ENCODE measurements at places on chromosomes 7 and 10.
A peak's percentile ranks its signal among the peaks of the same experiment; 100 is the strongest.

- DNase-seq = no peak
These were observed 14.9 kb upstream of the COL13A1 start for GRCh38 chr10:69786791-69787190.

GRCh38 chr10:29671228-29671780, 36.5 kb upstream of the SVIL start:
- no peak for DNase-seq

GRCh38 chr7:42774436-42774835, 137.4 kb downstream of the C7orf25 start:
- DNase-seq = no peak

DNA sequence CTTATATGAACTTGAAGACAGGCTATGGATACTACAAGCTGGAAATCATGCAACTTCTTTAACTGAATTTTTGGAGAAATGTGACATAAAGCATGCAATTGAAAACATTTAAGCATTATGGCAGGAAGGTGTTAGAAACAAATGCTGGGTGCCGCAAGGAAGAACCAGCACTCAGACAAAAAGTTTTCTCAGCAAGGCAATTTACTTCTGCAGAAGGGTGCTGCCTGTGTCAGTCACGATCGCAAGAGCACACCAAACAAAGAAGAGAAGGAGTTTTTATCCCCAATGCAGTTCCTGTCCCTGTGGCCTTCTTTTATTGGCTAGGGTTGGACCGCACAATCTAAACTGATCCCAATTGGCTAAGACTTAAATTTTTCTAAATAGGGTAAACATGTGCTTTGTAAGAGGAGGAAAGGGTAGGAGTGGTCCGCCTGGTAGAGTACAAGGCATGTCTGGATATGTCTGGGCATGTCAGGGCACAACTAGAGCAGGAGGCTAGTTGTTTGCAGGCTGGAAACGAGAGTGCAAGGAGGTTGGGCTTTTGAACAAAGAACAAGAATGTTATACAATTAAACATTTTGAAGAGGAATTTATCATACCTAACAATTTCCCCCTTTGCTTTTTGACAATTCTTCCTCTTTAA, 109.6 kb upstream of the FAM3C start:
- DNase-seq = no peak

DNA sequence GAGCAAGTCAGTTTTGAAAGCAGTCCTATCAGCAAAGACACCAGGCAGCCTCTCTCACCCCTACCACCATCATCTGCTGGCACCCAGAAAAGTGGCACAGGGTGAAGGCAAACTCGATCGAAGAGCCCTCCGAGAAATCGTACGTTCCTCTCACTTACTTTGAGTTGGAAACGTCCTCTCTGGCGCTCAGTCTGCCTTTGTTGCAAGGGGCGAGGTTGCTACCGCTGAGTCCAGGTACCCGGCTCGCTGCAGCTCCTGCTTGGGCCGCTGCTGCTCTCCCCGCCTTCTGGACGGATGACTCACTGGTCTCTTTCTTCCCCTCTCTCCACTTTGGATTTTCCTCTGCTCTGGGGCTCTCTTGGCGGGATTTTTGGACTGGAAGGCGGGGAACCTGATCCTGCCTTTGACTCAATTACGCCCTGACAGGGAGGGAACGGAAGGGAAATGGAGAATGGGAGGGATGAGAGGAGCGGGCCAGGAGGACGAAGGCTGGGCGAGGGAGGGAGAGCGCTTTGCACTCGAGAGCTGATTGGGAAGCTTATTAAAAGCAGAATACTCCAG, at the start of gene PTN:
PTN (minus strand) TSS at position 453 of the 561 bp plus-strand sequence. CDS start 88,760 bp downstream, outside the sequence.
- DNase-seq = no peak

- no peak for DNase-seq
These were observed 211.3 kb downstream of the BICC1 start for GRCh38 chr10:58723966-58724365.

- DNase-seq = no peak
These were observed 19.3 kb downstream of the CACNB2 start for GRCh38 chr10:18159557-18159956.

DNA sequence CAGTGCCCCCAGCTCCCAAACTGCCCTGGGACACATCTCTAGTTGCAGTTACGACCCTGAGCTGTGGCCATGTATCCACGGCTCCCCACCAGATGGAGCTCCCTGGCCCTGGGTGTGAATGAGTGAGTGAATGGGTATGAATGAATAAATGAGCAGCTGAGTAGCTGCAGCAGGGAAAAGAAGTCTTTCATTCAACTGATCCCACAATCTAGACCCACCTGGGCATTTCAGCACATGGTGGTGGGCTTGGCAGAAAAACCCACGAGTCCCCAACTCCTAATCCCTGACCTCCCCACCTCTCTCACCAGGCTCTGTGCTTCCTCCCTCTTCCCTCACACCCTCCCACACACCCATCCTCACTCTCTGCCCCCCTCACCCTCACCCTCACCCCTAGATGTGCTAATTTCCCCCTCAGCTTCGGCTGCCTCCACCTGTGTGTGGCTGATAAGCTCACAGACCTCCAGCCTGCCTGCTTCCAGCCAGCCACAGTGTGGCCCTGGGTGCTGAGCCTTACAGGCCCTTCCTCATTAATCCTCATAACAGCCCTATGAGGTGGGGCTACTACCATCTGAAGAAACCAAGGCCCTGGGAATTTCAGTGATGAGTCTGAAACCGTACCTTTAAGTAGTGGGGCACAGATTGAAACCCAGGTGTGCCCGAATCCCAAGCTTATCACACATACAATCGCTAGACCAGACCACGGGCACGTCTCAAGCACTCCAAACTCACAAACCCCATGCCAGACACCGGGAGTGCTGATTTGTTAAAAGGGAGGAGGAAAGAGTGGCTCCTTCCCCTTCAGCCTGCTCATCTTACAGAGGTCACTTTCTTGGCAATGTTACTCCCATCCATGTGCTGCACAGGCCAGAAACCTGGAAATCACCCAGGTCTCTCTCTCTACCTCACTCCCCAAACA, 2.2 kb upstream of the ATP6V1F start:
- DNase-seq = no peak

DNA sequence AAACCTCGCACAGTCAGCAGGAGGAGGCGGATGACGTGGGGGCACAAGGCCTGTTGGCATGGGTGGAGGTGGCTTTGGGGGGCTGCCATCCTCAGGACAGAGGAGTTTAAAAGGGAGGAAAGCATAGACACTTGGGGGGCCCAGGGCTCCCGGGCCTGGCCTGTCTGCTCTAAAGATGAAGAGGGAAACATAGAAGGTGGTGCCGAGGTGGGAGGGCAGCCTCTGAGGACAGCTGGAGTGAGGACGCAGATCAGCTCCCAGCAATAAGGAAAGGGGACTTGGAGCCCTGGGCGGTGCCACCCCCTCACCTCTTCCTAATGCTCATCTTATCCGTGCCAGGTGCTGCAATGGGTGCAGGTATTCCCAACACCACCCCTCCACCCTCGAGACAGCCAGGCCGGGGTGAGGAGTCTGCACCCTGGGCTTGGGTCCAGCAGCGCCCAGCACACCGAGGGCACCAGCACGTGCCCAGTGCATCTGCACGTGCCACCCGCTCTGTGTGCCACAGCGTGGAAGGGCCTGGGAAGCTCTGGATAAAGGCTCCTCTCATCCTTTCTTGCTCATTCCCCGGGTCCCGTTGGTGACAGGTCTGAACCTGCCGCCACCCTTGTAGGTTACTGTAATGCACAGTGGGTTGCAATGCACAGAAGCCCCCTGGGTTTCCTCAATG, 566.0 kb upstream of the FOXK1 start:
- no peak for DNase-seq

DNA sequence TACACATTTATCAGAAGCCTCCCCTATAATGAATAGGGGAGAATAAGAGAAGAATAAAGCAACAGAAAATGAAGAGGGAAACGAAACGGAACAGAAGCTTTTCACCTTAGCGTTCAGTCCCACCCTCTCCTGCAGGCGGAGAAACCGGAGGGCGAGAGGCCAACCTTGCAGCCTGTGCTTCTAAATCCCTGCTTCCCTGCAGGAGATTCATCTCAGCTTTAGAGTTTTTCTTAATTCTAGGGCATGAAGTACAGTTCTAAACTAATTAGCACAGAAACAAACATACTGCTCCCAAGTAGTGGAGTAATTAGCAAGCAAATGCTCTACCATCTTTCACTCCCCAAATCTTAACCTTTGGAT, 107.2 kb downstream of the CUBN start:
- DNase-seq = no peak

DNA sequence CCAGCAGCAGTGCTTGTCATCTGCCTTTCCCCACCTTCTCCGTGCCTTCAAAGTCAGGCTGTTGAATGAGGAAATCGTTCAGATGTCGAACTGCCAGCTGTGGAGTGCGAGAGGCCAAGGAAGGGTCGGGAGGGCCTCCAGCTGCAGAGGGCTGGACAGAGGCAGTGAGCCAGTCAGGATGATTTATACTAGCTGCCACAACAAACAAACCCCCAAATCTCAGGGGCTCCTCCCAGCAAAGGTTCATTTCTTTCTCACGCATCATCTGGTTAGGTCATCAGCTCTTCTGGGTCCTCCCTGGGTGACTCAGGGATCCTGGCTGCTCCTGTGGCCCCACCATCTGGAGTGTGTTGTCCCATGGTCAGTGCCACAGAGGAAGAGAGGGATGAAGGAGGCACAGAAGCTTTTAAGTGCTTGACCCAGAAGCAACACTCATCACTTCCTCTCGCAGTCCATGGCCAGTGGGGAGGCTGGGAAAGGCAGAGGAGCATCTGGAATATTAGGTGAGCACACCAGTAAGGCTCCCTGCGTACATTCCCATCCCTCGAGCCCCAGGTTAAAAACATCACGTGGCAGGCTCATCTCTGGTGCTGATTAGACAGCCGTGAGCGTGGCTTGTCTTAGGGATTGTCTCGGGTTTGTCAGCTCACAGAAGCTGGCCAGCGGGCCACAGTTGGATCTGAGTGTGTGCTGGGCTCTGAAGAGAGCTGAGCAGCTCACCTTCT, 140.7 kb downstream of the RGS10 start:
- no peak for DNase-seq

GRCh38 chr10:110859206-110859972, 12.3 kb upstream of the PDCD4 start:
- no peak for DNase-seq

GRCh38 chr7:102279537-102280400, 6.9 kb upstream of the SH2B2 start:
- DNase-seq = peak; percentile 37

DNA sequence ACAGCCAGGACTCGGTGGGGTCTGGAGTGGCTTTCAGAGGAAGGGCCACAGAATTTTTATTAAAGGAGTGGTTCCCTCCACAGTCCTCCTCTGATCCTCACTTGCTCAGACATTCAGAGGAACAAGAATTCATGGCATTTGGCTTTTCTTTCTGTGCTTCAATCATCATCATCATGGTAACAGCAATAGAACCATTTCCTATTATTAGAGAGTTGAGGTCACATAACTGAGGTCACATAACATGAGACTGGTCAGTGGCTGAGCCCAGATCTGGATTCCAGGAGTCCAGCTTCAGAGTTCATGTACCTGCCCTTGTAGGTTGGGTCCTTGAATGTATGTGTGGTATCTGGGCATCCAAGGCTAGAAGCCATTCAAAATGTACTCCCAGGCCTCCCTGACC, 177.3 kb upstream of the GRB10 start:
- DNase-seq = no peak

DNA sequence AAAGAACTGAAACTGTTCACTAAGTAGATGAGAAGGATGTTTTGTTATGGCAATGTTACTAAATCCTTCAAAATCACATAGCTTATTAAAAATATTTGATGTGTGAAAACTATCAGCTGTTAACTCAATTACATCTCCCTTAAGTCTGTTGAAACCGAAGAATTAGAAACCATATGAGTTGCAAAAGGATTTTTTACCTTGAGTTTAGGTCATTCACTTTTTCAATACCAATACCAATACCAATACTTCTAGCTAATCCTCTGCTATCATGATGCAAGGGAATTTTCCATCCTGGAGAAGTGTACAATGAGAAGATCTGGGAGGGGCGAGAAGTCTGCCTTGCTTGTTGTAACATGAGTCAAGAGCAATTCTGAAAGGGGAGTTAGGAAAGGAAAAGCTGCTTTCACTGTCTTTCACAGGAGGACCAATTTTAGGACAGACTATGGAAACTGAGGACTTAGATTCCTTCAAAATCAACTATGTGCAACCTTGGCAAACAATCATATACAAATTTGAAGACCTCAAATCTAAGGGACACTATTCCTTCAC, 199.7 kb downstream of the IMMP2L start:
- DNase-seq = no peak

DNA sequence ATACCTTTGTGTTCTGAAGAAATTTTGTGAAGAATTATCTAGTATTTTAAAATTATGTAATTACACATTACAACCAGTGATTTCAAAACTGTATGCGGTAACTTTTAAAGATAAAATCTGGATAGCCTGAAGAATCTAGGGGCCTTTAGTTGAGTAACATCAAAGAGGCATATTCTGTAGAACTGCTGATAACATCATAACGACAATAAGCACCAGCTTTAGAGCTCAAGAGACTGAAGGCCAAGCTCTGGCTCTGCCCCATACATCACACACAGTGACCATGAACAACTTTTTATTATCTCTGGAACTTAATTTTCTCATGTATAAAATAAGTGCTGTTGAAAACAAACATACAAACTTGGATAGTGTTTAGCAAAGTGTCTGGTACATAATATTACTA, 121.1 kb upstream of the RHOBTB1 start:
- no peak for DNase-seq

DNA sequence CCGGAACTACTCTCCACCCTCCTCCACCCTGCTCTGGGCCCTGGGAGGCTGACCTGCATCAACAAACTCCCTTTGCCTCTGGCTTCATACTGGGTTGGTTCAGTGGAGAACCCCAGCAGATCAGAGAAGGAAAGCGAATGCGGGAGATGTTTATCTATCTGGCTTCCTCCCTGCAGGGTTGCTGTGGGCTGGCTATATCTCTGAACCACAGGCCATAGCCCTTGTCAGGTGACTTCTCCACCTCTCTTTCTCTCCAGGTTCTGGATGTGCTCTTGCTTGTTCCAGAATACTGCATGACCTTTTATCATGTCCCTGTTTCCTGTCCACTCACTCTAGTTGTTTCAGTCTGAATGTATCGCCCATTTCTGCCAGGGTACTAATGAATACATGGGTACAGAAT, 51.7 kb upstream of the IFRD1 start:
- DNase-seq = no peak

DNA sequence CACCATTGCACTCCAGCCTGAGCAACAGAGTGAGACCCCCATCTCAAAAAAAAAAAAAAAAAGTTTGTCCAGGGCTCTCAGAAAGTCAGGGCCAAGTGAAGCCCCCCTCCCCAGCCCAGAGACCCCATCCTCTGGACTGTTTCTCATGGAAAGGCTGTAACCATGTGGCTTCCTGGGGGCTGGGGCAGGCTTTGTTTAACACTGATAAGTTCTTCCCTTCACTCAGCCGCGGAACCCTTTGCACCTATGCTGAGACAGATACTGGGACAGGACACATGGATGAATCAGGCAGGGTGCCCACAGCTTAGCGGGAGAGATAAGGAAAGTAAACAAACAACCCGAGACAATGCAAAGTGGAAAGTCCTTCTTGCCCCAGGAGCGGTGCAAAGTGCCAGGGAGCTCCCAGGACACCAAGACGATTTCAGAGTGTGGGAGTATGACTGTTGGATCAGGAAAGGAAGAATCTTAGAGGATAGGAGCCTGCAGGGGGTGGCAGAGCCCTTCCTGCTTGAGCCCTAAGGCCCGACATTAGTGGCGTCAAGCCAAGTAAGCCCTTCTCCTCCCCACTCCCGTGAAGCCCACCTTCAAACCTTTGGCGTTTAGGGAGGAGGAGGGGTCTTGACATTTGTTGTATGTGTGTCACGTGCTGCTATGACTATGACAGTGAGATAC, 11.6 kb downstream of the MLXIPL start:
- DNase-seq = no peak

Data from T-helper 2 cell (primary cell).